ENCODE measurements at places on chromosomes 3 and 15.

DNA sequence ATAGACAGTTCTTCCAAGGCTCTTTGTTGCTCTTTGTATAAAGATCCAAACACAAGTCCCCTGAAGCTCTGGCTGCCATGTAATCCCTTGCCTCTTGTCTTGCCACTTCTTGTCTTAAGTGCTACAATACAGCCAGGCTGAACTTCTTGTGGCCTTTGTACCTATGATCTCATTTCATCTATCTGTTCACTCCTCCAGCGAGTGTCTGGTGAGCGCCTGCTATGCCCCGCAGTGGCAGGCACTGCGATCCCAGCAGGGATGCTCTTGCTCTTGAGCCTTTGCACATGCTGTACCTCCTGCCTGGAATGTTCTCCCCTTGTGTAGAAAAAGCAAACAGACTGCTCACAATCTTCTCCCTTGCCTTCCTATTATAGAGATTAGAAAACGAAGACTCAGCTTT, 81.9 kb upstream of the ADPGK start:
- no peak for DNase-seq

GRCh38 chr3:87198774-87199173, 28.3 kb upstream of the CHMP2B start:
- DNase-seq, result no peak

- no peak for DNase-seq
Measured at GRCh38 chr15:31396881-31397560, 70.4 kb downstream of the KLF13 start.

GRCh38 chr15:57662091-57662744, 44.3 kb upstream of the POLR2M start:
- DNase-seq, result no peak

GRCh38 chr3:21825684-21826083, 74.7 kb upstream of the ZNF385D start:
- no peak for DNase-seq

DNA sequence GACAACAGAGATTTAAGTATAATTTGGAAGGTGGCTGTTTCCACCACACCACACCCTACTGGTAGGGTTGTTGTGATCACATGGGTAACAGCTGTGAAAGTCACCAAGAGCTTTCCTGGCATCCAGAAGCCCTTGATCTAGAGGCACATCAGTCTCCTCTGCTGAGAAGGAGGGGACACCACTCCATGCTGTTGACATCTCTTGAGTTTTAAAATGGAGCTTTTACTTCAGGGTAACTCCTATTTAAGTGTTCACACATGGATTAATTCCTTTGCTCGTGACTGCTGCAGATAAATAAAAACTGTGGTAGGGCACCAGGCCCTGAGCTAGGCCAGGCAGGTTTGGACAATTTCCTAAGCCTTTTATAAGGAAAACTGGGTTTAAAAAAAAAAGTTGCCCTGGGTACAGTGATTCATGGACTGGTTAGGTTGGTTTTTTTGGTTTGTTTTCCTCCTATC, 7.5 kb downstream of the EXOSC7 start:
- no peak for DNase-seq

- DNase-seq, result no peak
Measured at GRCh38 chr15:98433346-98433745, 215.0 kb upstream of the IGF1R start.

GRCh38 chr3:141465221-141465620, 21.6 kb upstream of the RASA2 start:
- no peak for DNase-seq

- DNase-seq, result no peak
Measured at GRCh38 chr3:79170021-79170420, 597.8 kb downstream of the ROBO1 start.

GRCh38 chr3:172391592-172392302, 56.5 kb downstream of the GHSR start:
- no peak for DNase-seq

DNA sequence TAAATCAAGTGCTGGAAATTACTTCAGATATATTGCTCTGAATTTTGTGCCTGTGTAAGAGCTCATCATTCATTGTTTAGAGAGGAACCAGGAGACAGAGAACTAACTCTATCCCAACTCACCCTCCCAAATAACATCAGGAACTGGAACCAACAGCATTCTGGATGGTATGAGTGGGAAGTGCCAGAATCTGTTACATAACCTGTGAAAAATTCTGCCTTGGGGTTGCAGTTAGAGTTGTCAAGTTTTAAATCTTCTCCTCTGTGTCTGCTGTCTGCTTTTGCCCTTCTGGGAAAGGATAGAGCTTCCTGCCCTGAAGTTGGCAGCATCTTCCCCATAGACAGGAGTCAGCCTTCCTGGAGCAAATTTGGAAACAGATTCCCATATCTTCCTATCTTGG, 41.2 kb downstream of the TIMP4 start:
- DNase-seq, result no peak

GRCh38 chr3:195573611-195574496, 9.9 kb downstream of the APOD start:
- no peak for DNase-seq

DNA sequence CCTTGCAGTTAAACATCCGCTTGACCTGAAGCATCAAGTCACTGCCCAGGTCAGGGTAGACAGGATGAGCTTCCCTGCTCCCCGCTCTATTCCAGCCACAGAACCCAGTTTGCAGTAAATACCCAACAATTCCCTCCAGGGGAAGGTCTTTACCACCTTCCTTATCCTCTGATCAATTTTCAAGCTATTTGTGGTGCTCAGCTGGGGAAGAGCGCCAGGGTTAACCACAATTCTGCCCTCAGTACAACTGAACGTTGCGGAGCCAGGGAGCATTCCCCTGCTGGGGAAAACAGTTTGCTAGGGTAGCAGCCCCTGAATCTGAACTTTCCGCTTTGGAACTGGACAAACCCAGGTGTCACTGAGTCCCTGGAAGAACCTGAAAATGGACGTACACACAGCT, 28.5 kb downstream of the RBPMS2 start:
- DNase-seq, result no peak

GRCh38 chr3:121152573-121152972, 244.6 kb downstream of the STXBP5L start:
- DNase-seq, result no peak

DNA sequence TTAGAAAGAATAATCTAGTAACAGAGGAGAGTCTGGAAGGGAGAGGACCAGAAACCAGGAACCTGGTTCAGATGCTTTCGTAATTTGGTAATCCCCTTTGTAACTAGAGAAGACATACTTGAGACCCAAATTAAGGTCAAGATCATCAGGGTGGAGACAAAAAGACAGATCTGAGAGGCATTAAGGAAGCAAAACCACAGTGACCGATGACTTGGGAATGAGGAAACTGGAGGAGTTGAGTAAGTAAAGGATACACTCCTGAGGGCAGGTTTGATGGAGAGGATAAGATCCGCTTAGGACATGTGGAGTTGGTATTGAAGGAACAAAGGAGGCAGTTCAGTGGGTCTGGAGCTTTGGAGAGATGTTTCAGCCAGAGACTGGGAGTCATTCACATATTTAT, 23.6 kb upstream of the BCL2A1 start:
- DNase-seq, result no peak

GRCh38 chr15:64286473-64286872, 69.5 kb downstream of the CSNK1G1 start:
- no peak for DNase-seq

DNA sequence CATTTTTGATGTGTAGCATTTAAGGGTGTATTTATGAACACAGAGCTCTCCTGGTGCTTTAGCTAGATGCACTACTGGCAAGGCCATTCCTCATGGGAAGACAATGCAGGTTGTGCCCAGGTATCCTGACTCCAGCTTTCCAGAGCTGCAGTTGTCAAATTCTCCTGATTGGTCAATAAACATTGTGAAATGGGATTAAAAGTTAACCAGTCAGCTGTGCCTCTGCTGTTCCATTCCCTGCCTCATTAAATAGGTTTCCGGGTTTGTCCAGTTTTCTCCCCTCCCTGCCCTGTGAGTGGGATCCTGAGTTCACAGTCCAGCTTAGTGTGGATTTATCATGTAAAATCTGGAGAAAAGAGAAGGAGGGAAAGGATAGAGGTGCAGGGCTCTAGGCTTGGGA, 207.3 kb downstream of the SQOR start:
- no peak for DNase-seq

- DNase-seq, result no peak
Measured at GRCh38 chr3:7290077-7290825, 429.3 kb downstream of the GRM7 start.

DNA sequence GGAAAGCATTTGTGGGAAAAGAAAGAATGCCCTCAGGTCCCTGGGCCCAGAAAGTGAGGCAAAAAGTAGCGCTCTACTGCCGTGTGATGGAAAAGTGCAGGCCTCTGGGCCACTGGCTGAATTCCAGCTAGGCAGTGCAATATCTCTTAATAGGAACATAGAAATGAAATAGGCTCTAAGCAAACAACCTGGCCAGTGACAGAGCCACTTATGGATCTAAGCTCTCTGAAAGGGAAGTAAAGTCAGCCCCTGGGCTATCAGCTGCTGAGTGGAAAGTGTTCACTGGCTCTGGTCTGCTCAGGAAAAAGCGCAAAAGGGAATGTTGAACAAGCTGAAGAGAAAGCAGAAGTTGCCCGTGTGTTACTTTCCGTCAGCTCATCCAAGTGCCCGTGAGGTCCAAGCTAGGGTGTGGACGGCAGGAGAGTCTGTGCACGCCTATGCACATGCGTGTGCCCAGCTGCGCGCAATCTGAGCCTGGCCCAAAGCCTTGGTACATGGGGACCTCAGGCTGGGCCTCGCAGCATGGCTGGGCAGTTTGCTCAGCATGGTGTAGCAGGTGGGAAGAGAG, 74.0 kb upstream of the RAD18 start:
- no peak for DNase-seq

DNA sequence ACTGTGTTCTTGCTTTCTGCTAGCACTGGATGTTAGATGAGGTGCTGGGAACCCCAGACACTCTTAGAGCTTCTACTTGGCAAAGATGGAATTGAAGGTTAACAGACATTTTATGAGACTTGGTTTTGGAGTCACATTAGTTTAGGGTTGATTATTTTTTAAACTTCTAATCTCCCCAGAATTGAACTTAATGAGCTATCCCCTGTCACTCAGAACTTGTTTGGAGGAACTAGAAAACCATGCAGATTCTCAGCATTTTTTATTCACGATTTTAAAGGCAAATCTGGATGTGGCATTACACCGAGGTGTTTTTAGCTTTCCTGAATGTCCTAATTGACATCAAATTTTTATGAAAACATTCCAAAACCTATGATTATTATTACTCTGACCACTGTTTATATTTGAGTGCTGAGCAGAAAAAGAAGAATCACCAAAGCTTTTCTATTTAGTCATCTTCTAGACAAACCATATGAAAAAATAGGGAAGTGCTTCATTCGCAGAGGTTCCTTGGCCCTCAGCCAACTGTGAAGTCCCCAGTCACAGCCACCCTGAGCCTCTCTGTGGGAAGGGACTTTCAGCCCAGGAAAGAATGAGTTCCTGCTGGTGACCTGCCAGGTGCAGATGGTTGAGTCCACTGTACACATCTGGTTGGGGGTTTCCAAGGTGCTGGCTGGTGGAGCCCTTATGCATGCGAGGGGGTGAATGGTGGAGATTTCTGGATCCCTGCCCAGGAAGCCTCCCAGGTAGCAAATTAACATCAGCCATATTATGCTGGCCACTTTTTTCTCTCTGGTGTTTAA, 196.0 kb upstream of the TOPAZ1 start:
- DNase-seq, result no peak

DNA sequence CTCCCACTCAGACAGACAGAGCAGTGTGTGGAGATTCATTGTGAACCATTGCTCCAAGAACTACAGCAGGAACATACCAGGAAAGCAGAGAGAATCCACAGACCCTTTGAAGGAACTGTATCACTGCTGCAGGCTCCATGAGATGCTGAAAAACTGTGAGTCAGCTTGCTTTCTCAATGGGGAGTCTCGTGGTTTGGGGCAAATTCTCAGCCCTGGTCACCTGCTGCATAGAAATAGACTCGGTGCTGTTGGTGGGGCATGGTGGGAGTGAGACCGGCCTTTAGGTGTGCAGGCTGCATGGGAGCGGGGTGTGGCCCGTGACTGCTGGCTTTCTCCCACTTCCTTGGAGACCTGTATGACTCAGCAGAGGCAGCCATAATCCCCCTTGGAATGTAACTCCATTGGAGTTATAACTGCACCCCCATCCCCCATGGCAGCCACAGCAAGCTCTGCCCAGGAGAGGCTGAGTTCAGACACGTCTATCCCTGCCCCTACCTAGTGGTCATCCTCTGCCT, 35.6 kb downstream of the ALCAM start:
- DNase-seq, result no peak

DNA sequence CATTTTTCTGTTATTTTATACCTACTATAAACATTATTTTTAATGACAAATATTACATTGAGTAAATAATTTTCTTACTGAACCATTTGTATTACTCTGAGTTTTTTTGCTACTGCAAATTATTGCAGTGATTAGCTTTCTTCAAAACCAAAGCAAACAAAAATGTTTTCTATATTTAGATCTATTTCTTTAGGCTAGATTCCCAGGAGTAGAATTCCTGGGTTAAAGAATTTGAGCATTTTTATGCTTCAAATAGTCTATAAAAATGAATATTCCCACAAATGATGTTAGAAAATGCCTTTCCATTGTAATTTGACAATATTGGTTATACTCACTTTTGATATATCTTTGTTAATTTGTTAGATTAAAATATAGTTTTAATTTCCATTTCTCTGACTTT, 76.8 kb downstream of the LEKR1 start:
- no peak for DNase-seq

DNA sequence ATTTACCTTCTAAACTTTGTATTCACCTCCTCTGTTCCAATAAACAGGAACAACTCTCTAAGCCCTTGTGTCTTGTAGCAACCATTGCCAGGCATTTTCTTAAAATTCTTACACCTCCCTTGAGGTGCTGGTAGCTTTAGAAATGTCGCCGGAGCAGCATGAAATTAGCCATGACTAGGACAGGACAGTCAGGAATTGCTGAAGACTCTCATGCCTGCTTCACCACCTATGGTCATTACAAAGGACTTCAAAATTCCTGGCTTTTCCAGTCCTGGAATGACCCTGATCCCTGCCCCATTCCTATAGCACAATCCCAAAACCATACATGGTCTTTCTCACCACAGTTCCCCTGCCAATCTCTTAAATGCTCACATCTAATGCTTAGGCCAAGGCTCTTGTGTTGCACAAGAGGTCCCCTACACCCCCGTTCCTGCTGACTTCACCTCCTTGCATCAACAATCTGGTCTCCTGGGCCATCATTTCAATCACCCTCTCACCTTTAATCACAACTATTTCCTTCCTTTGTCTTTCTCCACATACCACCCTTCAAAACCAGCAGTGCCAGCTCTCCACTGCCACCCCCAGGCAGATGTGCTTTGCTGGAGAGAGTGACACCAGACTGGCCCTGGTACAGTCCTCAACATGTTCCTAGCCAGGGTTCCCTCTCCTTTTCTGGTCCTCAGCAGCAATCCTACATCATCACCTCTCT, 113.2 kb upstream of the TJP1 start:
- no peak for DNase-seq

- no peak for DNase-seq
Measured at GRCh38 chr15:52805351-52806283, 15.5 kb upstream of the ONECUT1 start.

DNA sequence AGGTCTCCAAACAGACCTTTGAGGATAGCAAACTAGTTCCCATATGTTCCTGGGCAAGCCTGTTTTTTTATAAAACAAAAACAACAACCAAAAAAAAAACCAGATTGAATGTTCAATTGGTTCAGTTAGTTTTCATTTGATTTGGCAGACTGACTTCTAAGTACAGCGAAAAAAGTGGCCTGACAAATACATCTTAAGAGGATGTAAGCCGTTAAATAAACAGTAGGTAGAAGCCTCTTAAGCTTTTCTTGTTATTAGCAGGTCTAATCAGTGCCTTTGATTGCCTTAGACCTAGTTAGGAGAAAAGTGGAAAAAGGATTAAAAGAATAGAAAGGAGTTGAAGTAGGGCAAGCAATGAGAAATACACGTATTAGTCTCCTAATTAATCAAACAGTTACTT, 13.2 kb downstream of the TSC22D2 start:
- DNase-seq, result no peak

All from stimulated activated CD8-positive, alpha-beta memory T cell treated with anti-CD3 and anti-CD28 coated beads, Interleukin-4, amount 100 ng/mL, for 1 hour (primary cell).